ENCODE measurements at places on chromosomes 4 and X.

DNA sequence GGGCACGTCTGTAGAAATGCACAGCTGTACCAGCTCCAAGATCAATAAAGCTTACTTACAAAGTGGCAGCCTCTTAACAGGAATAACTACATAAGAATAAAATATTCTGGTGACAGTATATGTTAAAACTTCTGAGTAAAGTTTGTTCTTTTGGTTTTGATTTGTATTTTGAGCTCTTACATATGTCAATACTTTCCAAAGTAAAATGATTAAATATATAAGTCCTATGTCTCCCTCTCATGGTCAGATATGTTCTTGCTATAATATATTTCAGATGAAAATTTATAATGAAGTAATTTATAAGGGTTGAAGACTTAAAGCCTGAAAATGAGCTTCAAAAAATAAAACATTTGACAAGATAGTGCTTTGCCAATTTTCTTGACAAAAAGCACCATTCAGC, 254.4 kb downstream of the NPFFR2 start:
- no peak for DNase-seq

- no peak for DNase-seq
Observed at GRCh38 chrX:15345976-15346375, 10.7 kb upstream of the PIGA start.

GRCh38 chr4:3026540-3026939, 47.8 kb downstream of the HTT-AS start:
- DNase-seq, result no peak

DNA sequence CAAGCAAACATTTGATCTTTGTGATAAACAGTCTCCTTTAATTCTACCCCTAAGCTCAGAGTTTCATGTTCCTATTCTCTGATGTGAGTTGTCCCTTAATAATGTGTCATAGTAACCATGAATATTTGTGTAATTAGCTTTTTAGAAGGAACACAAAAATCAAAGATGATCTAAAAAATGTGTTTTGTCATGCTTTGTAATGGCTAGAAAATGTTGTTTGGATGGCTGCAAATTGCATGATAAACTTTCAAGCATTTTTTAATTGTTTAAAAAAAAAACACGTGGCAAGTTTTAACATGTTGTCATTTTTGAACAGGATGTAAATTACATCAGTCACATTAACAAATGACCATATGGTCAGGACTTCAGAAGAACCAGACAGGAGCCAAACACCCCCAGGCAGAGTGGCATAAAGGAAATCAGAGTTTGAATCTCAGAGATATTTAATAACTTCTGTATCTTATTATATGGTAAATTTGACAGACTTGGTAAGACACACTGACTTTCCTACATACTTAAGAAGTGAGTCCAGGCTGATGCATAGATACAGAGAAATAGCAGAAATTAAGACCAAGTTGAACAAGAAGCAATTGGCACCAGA, 223.9 kb upstream of the VEGFC start:
- DNase-seq, result no peak

DNA sequence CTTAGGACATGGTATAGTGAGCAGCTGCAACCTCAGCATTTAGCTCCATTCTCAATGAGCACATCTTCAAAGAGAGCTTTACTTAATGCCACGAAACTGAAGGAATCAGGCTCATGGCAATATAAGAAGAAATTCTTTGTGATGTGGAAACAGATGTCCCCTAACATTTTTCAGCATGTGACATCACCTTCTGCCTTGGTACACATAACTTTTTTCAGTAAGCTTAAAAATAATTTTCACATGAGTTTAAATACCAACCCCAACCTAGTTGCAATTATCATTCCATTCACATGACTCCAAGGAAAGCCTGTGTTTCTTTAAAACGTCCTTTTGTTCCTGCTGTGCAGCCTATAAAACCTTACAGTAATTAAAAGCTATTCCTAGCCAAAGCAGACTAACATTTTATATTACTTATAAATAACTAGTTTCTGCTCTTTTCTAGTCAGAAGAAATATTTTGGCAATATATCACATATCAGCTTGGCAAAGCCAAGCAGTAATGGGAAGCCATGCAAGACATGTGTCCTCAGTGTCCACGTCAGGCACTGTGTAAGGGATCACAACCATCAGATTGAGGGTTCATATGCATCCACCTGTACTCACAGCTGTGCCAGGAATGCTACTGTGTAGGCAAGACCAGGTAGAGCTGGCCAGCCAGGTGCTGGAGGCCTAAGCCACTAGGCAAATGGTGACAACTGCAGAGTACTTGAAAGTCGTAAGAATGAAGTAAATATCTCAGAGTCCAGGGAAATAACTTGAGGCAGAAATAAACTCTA, 466.6 kb downstream of the INPP4B start:
- no peak for DNase-seq

GRCh38 chr4:151781026-151781425, 20.2 kb upstream of the GATB start:
- no peak for DNase-seq

DNA sequence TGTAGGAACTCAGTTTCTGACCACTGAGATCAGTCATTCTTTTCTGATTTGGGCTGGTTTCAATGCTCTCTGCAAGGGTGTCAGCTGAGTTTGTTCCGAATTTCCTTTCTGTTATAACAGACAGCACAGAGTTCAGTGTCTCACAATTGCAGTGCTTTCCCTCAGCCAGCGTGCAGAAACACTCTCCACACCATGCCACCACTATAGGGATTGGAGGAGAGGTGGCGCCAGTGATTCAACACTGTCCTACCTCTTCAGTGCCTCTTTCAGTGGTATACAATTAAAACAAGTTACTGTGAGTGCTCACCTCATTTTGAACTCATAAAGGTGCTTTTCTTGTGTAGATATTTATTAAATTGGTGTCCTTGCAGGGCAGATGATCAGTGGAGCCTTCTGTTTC, 413.2 kb upstream of the CXorf51B start:
- DNase-seq, result no peak

DNA sequence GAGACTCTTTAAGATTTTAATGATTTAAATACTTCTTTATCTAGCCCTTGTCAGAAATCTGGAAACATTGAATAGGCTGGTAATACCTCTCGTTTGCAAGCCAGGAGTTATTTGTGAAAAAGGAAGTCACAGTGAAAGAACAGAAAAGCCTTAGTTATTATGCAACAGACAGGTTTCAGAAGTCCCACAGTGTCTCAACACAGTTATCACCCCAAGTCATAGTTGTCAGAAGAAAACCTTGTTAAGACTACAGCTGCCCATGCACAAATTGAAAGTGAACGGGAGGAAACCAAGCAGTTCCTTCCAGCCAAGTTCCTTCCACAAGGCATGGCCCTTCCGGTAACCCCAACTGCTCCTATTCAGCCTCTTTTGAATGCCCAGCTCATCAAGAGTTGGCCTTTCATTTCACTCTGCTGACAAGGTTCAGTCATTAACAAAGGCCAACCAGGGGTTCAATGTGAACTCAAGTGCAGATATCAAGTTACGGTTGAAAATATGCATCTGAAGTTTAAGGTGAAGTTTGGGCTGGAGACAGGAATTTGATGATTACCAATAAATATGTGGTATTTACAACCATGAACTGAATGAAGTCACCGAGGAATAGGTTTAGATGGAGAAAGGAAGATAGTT, 15.6 kb downstream of the ALPK1 start:
- no peak for DNase-seq

DNA sequence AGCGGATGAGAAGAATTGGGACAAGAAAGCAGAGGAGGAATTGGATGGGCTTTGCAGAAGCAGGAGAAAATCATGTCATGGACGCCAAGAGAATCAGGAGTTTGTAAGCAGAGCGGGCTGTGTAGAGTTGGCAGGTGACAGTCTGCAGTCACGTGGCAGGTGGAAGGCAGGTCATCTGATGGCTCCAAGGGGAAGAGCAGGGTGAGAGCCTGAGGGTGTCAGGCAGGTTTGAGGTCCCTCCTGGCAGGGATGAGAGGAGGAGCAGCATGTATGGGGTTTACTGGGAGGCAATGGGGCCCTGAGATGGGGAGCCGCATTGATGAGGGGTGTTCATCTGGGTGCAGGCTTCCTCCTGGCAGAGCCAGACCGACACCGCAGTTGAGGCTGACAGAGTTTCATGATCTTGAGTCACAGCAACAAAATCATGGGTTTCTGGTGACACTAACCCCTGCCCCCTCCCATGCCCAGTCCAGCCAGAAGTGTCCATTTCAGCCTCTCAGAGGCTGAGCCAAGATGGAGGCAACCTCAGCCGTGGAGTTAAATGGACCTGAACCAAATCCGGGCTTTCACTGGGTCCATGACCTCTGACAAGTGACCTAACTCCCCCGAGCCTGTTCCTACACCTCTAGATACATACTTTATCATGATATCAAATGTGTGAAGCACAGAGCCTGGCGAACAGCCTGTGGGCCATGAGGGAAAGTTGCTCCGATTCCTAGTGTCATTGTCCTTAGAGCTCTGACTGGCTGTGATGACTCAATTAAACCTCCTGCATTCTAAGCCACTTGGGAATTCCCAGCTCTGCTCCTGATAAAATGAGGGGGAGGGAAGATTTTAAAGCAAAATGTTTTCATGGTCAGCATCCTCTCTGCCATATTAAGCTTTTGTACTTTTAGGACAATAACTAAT, 36.1 kb downstream of the EVC start:
- DNase-seq, result no peak

Measured in CD4-positive, alpha-beta T cell treated with Interleukin-17A for 1 hour (primary cell).